ENCODE measurements at places on chromosomes 1 and 21. TPM values are rescaled to one million over a fixed set of nuclear protein-coding genes. Genes with fewer than 3 reads are reported as not detected.
A peak's percentile ranks its signal among the peaks of the same experiment; 100 is the strongest.

DNA sequence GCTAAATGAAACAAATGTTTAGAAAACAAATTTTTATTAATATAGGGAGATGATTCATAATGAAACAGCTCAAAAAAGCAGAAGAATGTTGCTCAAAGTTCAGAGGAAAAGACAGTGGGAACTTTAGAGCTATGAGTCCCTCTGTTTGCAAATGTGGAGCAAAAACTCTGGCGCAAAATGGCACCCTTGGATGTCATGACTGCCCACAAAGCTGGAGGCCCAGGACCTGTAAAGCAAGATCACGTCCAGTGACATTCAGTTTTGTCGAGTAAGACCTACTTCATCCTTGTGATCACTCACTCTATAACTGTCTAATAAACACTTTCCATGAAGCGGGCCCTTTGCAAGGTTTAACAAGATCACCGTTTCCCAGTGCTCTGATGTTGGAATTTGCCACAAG is 9.1 kb upstream of the EXO1 start:
- H3K27me3 ChIP-seq, result no peaks in the 10 kb centered on the region
- peaks cover 11% of the 10 kb centered on the region for H3K4me1 ChIP-seq
- no peaks in the 10 kb centered on the region for H3K36me3 ChIP-seq
- H3K27ac ChIP-seq, result no peak overlapping the region

- no peak overlapping the region for H3K27ac ChIP-seq
- no peak overlapping the region for H3K4me3 ChIP-seq
- no peak for DNase-seq
- no peaks in the 10 kb centered on the region for H3K36me3 ChIP-seq
Measured at GRCh38 chr1:235919127-235919832, 52.6 kb upstream of the LYST start.

DNA sequence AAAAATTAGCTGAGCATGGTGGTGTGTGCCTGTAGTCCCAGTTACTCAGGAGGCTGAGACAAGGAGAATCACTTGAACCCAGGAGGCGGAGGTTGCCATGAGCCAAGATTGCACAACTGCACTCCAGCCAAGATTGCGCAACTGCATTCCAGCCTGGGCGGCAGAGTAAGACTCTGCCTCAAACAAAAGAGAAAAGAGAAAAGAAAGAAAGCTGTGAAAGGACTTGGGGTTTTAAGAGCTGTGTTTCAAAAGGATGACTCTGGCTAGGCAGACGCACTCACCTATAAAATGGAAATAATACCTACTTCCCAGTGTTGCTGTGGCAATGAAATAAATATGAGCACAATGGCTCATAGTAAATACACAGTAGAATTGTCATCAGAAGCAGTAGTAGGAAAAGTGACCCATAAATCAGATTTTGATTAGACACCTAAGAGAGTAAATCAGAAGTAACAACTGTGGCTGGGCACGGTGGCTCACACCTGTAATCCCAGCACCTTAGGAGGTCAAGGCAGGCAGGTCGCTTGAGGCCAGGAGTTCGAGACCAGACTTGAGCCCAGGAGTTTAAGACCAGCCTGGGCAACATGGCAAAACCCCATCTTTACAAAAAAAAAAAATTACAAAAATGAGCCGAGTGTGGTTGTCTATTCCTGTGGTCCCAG is 45.9 kb upstream of the PUM1 start:
- H3K4me1 ChIP-seq, result no peaks in the 10 kb centered on the region
- no peaks in the 10 kb centered on the region for H3K36me3 ChIP-seq
- H3K27ac ChIP-seq, result no peak overlapping the region

GRCh38 chr21:16578912-16579311 is 849.1 kb downstream of the USP25 start:
- no peak overlapping the region for H3K27ac ChIP-seq
- H3K27me3 ChIP-seq, result no peaks in the 10 kb centered on the region
- H3K4me1 ChIP-seq, result no peaks in the 10 kb centered on the region
- no peak for DNase-seq
- no peak overlapping the region for H3K4me3 ChIP-seq

- H3K27me3 ChIP-seq, result peaks cover 17% of the 10 kb centered on the region
- H3K4me3 ChIP-seq, result peak within 1 kb of the TSS; percentile 47
- no peak within 1 kb of the TSS for H3K27ac ChIP-seq
- peaks cover 11% of the 10 kb centered on the region for H3K4me1 ChIP-seq
Measured at GRCh38 chr1:151993734-151994496, at the start of gene S100A10. S100A10 (minus strand) TSS chr1:151993859; CDS start chr1:151986230, 7,629 bp downstream.

METTL25B gene
- 10.7 TPM for polyA plus RNA-seq

GRCh38 chr1:153357853-153358690 is at the start of gene S100A9:
S100A9 (plus strand) TSS chr1:153357854; CDS start chr1:153358284, 430 bp downstream.
- no peaks in the 10 kb centered on the region for H3K36me3 ChIP-seq
- peaks cover 6% of the 10 kb centered on the region for H3K4me1 ChIP-seq
- H3K27ac ChIP-seq, result no peak within 1 kb of the TSS

OR2L2 gene
- not detected for polyA plus RNA-seq

DNA sequence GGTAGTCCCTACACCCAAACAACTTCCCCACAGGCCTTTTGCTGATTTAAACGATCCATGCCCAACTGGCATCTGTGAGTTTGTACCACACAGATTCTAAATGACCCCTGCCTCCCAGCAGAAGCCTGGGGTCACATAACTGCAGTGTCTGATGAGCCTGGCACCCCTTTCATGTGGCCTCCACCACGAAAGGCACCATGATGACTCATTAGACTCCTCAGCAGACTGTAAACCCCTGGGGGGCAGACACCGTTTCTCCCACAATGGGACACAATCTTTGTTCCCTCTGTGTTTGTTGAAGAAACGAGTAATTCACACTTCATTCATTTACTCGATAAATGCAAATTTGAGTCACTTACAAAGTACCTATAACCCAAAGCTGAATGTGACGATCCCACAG is 81.6 kb downstream of the CCDC185 start:
- no peaks in the 10 kb centered on the region for H3K36me3 ChIP-seq
- H3K27me3 ChIP-seq, result no peaks in the 10 kb centered on the region
- DNase-seq, result no peak
- H3K4me1 ChIP-seq, result no peaks in the 10 kb centered on the region
- no peak overlapping the region for H3K4me3 ChIP-seq

GRCh38 chr1:205056956-205057568 is 14.1 kb downstream of the CNTN2 start:
- no peak overlapping the region for H3K4me3 ChIP-seq
- no peaks in the 10 kb centered on the region for H3K36me3 ChIP-seq
- H3K27me3 ChIP-seq, result no peaks in the 10 kb centered on the region

- no peak for DNase-seq
- H3K4me3 ChIP-seq, result no peak overlapping the region
- peaks cover 4% of the 10 kb centered on the region for H3K27me3 ChIP-seq
- no peak overlapping the region for H3K27ac ChIP-seq
Measured at GRCh38 chr1:53627666-53628065, 111.3 kb downstream of the GLIS1 start.

LCE1A gene
- polyA plus RNA-seq, result not detected

- no peaks in the 10 kb centered on the region for H3K27me3 ChIP-seq
- no peak overlapping the region for H3K27ac ChIP-seq
- H3K36me3 ChIP-seq, result no peaks in the 10 kb centered on the region
- DNase-seq, result no peak
- H3K4me1 ChIP-seq, result no peaks in the 10 kb centered on the region
Measured at GRCh38 chr1:16048573-16049189, 5.1 kb downstream of the CLCNKB start.

ADAMTS5 gene
- polyA plus RNA-seq, result not detected

DNA sequence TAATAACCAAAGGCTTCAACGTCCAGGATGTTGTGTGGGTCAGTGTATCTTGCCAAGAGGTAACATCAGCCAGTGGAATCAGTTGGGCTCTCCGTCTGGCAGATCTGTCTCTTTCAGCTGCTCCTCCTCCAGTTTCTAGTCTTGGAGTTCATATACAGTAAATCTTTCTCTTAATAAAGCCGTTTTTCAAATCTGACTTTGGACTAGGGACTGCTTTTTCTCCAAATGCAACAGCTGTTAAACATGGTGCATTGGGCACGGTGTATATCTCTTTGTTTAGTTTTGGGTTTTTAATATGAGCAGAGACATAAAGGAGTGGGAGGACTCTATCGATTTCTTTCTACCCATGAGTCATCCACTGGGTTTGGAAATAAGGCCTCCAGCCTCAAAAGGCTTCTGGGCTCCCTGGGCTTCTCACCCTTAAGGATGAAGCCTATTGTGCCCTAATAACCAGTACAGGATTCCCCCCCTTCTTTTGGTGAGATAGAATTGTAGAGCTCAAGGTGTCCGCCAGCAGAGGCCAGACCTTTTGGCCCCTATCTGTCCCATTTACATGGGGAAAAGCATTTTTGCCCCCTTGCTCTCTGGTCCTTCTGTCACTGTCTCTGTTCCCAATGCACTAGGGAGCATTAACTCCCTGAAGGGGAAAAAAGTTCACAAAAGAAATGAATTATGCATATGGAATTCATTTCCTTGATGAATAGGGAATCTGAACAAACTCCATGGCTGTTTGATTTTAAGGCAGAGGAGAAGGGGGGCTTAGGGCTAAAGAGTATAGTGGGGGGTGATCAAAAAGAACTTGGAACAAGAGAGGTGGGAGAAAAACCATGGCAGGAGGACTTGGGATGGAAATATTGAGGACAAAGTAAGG is 86.0 kb downstream of the PBX1 start:
- no peaks in the 10 kb centered on the region for H3K27me3 ChIP-seq
- DNase-seq, result no peak
- H3K4me3 ChIP-seq, result no peak overlapping the region
- no peaks in the 10 kb centered on the region for H3K36me3 ChIP-seq
- H3K4me1 ChIP-seq, result no peaks in the 10 kb centered on the region

Data from GM12878 (cell line).